Right lobe of liver (tissue), 6 donors: ENCODE measurements at places on chromosomes 1 and 21. TPM values are rescaled to one million over a fixed set of nuclear protein-coding genes. Genes with fewer than 3 reads are reported as not detected.

- DNase-seq: no peak
- H3K36me3 ChIP-seq: no peaks in the 10 kb centered on the region
- no peaks in the 10 kb centered on the region for H3K4me1 ChIP-seq
- no peaks in the 10 kb centered on the region for H3K27me3 ChIP-seq
Measured at GRCh38 chr1:182930985-182931384, 22.0 kb downstream of the SHCBP1L start.

- H3K4me1 ChIP-seq: no peaks in the 10 kb centered on the region
- H3K27ac ChIP-seq: no peak overlapping the region
- H3K27me3 ChIP-seq: no peaks in the 10 kb centered on the region
- no peak for DNase-seq
- H3K36me3 ChIP-seq: no peaks in the 10 kb centered on the region
Measured at GRCh38 chr21:24276204-24276603, 1331.1 kb downstream of the MRPL39 start.

- H3K27me3 ChIP-seq: no peaks in the 10 kb centered on the region
- DNase-seq: no peak
- no peaks in the 10 kb centered on the region for H3K4me1 ChIP-seq
- H3K36me3 ChIP-seq: no peaks in the 10 kb centered on the region
- no peak overlapping the region for H3K4me3 ChIP-seq
Measured at GRCh38 chr1:2973601-2974593, 47.4 kb upstream of the ACTRT2 start.

- no peak for DNase-seq
- no peaks in the 10 kb centered on the region for H3K27me3 ChIP-seq
- H3K36me3 ChIP-seq: no peaks in the 10 kb centered on the region
- no peak overlapping the region for H3K27ac ChIP-seq
- H3K4me3 ChIP-seq: no peak overlapping the region
Measured at GRCh38 chr1:178183796-178184195, 89.9 kb downstream of the RASAL2 start.

- no peak for DNase-seq
- no peaks in the 10 kb centered on the region for H3K36me3 ChIP-seq
- H3K4me3 ChIP-seq: no peak overlapping the region
- no peak overlapping the region for H3K27ac ChIP-seq
- no peaks in the 10 kb centered on the region for H3K27me3 ChIP-seq
Measured at GRCh38 chr21:26881504-26882228, 36.5 kb upstream of the ADAMTS1 start.

DNA sequence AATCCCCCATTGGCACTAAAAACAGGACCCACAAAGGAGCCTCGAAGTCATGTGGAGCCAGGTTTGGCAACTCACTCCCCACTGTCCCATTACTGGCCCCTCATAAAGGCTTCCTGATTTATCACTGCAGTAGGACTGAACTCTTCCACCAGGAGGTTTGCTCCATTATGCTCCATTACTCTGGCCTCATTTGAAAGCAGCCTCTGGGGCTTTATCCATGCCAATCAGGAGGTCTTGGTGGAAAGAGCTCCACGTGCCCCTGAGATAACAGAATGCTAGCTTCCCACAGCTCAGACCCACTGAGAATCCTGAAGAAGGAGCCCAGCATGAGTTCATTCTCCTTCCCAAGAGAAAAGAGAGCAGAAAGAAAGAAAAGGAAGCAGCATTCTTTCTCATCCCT lies 76.4 kb downstream of the HIVEP3 start:
- DNase-seq: no peak
- H3K27me3 ChIP-seq: no peaks in the 10 kb centered on the region
- H3K27ac ChIP-seq: no peak overlapping the region
- no peaks in the 10 kb centered on the region for H3K36me3 ChIP-seq
- H3K4me1 ChIP-seq: no peaks in the 10 kb centered on the region

- H3K27me3 ChIP-seq: no peaks in the 10 kb centered on the region
- peaks cover 7% of the 10 kb centered on the region for H3K36me3 ChIP-seq
- peak overlapping the region; percentile 35 for H3K27ac ChIP-seq
- H3K4me3 ChIP-seq: no peak overlapping the region
- H3K4me1 ChIP-seq: peaks cover 34% of the 10 kb centered on the region
Measured at GRCh38 chr1:179105393-179105792, 23.5 kb downstream of the TOR3A start.

- no peaks in the 10 kb centered on the region for H3K27me3 ChIP-seq
- H3K36me3 ChIP-seq: no peaks in the 10 kb centered on the region
- no peak overlapping the region for H3K4me3 ChIP-seq
- H3K4me1 ChIP-seq: no peaks in the 10 kb centered on the region
Measured at GRCh38 chr1:205972081-205972480, 28.8 kb upstream of the SLC26A9 start.

DNA sequence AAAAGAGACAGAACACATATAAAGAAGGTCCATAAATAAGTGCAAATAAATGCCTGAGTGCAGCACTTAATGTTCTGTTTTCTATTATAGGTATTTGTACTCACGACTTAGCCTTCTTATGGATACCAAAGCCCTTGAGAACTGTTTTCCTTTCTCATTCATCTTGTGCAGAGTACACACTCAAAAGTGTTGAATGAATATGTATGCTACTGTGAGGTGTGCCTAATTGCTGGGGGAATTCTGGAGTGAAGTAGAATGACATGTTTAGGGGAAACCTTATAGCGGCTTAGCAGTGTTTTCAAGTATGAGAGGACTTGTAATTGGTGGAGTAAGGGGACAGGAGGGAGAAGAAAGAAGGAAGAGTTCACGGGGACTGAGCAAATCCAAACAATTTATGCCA lies 157.6 kb downstream of the CACNA1E start:
- no peaks in the 10 kb centered on the region for H3K27me3 ChIP-seq
- DNase-seq: no peak
- no peaks in the 10 kb centered on the region for H3K4me1 ChIP-seq
- H3K27ac ChIP-seq: no peak overlapping the region
- no peak overlapping the region for H3K4me3 ChIP-seq
- no peaks in the 10 kb centered on the region for H3K36me3 ChIP-seq

- H3K4me3 ChIP-seq: no peak overlapping the region
- H3K27me3 ChIP-seq: no peaks in the 10 kb centered on the region
- peak overlapping the region; percentile 64 for H3K27ac ChIP-seq
- H3K36me3 ChIP-seq: no peaks in the 10 kb centered on the region
- DNase-seq: peak; percentile 96
Measured at GRCh38 chr1:156069490-156070455, 8.8 kb downstream of the RAB25 start.

- H3K27ac ChIP-seq: no peak overlapping the region
- DNase-seq: no peak
- H3K27me3 ChIP-seq: no peaks in the 10 kb centered on the region
- no peak overlapping the region for H3K4me3 ChIP-seq
- H3K4me1 ChIP-seq: no peaks in the 10 kb centered on the region
- no peaks in the 10 kb centered on the region for H3K36me3 ChIP-seq
Measured at GRCh38 chr1:9308236-9308785, 15.6 kb downstream of the SPSB1 start.

GRCh38 chr21:24224422-24224821 lies 1382.9 kb downstream of the MRPL39 start:
- no peaks in the 10 kb centered on the region for H3K27me3 ChIP-seq
- H3K4me3 ChIP-seq: no peak overlapping the region
- H3K27ac ChIP-seq: no peak overlapping the region
- no peak for DNase-seq
- H3K4me1 ChIP-seq: no peaks in the 10 kb centered on the region
- no peaks in the 10 kb centered on the region for H3K36me3 ChIP-seq

DNA sequence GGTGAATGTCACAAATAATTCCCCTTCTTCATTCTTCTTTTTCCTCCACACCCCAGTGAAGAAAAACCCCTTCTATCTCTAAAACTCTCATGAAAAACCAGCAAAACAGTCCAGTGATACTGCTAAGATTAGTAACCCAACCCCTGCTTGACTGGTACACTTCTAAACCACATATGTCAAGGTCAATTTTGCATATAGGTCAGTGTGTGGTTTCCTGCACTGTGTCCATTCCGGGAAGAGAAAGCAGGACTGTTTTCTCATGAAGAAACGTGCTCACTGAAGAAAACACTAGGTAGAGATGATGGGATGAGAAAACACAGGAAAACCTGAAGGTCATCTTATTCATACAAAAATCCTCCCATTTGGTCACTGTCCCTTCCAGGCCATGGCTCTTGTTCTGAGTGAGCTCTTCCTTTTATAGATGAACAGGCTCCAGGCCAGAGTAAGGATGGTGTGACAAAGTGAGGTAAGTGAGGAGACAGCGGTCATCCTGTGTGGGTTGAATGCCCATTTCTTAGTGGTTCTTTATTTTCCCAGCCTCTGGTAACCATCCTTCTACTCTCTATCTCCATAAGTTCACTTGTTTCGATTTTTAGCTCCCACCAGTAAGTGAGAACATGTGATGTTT lies 122.7 kb downstream of the FASLG start:
- H3K27ac ChIP-seq: no peak overlapping the region
- H3K27me3 ChIP-seq: no peaks in the 10 kb centered on the region
- H3K4me1 ChIP-seq: no peaks in the 10 kb centered on the region
- H3K36me3 ChIP-seq: no peaks in the 10 kb centered on the region

The S100A8 gene
- 19.3 TPM for total RNA-seq

The CDK18 gene
- 11.7 TPM for total RNA-seq

The MDM4 gene
- 23.7 TPM for total RNA-seq

The PTPN14 gene
- 4.6 TPM for total RNA-seq

The C8B gene
- 422 TPM for total RNA-seq

The OLFML2B gene
- 1.8 TPM for total RNA-seq

The CR1 gene
- total RNA-seq: 1.8 TPM
